ENCODE measurements at places on chromosomes 6 and 20.
A peak's percentile ranks its signal among the peaks of the same experiment; 100 is the strongest.

GRCh38 chr20:53303413-53303760 lies 290.3 kb downstream of the ZNF217 start:
- no peak for DNase-seq

- DNase-seq = no peak
Measured at GRCh38 chr20:14832630-14833029, 495.2 kb upstream of the FLRT3 start.

DNA sequence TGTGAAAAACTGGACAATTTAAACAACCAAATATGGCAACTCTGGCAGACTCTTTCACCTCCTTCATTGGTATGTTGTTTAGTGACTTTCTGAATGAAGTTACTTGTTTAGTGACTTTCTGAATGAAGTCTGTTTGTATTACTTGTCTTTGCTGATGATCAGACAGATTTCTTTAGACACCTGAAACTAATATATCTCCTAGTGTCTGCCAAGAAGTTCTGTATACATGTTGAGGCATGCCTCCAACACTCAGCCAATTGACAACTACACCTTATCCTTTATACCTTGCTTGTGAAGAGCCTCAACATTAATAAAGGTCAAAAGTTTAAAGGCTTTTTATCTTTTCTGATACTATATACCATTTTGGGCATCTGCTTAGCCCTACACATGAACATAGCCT lies 725.4 kb upstream of the EPHA7 start:
- DNase-seq = no peak

GRCh38 chr6:153192943-153193885 lies 62.1 kb upstream of the RGS17 start:
- no peak for DNase-seq

DNA sequence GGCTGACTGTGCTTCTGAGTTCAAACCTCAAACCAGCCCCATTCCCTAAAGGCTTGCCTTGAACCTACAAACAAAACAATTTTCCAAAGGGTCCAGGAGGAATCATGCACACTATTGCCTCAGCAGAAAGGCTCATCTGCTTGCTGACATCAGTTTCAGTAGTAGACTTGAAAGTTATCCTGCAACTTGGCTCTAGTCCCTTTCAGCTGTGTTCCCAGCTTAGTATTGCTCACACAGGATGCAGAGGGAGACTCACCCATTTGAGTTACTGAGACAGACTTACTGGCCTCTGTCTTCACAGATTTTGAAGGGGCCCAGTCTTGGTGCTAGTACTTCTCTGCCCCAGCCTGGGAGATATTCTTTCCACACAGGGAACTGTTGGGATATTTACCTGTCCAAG lies 38.5 kb upstream of the TFB1M start:
- no peak for DNase-seq

GRCh38 chr6:52517502-52518278 lies 59.2 kb downstream of the TRAM2 start:
- DNase-seq = no peak

- no peak for DNase-seq
Measured at GRCh38 chr20:14478126-14478525, 140.7 kb upstream of the FLRT3 start.

- no peak for DNase-seq
Measured at GRCh38 chr6:157635388-157636244, 187.4 kb upstream of the SNX9 start.

DNA sequence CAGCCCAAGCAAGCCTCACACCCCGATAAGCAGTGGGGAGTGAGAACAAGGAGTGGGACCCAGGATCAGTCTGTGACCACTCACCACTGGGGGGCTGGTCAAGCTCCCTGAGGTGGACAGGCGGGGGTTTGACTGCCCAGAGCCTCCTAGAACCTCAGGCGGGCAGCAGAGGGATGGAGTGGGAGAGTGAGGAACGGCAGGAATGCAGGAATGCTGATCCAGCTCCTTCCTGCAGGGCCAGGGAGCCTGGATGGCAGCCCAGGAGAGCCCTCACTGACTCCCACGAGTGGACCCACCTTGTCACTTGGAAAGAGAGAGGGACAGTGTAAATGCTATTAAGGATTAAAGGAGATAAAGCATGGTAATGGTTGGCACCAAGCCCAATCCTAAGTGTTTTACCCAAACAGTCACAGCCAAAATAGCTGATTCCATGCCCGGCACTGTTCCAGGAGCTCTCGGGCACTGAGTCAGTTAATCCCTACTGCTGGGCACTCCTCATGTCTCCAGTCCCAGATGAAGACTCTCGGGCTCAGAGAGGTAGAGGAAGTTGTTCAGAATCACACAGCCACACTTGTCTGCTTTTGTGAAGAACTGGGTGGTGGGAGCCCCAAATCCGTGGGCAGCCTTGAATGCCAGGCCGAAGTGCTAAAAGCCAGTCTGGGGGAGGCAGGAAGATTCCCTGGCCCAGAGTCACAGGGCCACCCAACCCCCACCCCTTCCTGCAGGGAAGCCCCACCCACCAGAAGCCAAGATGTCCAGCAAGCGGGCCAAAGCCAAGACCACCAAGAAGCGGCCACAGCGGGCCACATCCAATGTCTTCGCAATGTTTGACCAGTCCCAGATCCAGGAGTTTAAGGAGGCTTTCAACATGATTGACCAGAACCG lies 3.1 kb downstream of the MYL9 start:
- DNase-seq = peak; percentile 89

DNA sequence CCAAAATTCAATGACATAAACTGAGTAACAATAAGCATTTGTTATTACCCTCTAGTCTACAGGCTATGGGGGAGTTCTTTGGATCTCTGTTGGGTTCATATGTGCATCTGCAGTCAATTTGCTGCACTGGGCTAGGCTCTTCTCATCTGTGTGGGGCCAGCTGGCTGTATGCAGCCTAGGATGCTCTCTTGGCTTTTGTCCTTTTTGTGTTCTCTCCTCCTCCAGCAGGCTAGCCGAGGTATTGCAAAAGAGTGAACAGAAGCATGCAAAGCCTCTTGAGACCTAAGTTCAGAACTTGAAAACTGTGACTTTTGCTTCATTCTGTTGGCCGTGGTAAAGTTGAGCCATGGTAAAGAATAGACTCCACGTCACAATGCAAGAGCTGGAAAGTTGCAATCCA lies 62.8 kb upstream of the FOXO3 start:
- no peak for DNase-seq

DNA sequence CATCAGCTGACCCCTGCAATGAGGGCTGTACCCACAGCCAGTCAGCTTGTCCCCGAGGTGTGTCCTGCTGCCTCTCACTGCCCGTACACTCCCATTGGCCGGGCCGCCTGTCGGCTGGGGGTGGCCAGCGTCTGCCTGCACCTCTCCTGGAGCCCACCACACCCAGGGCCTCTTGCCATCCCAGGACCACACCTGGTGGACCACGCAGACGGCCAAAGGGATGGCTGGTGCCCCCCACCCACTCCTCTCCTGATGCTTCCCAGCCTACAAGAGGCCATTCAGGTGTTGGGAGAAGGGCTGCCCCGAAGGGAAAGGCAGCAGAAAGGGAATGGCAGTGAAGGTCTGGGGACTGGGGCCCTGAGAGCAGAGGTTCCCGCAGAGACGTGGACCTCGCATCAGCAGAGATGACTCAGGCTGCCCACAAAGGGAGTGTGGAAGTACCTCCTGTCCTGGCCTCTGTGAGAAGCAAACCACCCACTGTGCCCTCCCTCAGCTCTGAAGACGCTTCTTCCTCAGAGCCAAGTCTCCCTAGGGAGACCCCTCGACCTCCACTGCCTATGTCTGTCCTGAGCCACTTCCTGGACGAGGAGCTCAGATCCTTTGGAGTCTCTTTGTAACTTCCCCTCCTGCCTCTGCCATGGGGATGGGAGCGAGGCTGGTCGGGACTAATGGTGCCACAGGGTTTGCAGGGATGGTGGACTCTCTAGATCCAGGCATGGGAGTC lies 60.9 kb downstream of the PYGB start:
- DNase-seq = no peak

GRCh38 chr6:107115695-107116327 lies 496 bp upstream of the BEND3 start:
- DNase-seq = peak; percentile 67

DNA sequence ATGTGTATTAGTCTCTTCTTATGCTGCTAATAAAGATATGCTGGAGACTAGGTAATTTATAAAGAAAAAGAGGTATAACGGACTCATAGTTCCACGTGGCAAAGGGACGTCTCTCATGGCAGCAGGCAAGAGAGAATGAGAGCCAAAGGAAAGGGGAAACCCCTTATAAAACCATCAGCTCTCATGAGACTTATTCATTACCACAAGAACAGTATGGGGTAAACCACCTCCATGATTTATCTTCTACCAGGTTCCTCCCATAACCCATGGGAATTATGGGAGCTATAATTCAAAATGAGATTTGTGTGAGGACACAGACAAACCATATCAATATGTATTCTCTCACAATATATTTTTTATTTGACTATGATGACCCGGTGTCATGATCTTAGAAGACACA lies 109.1 kb downstream of the UTRN start:
- DNase-seq = no peak

DNA sequence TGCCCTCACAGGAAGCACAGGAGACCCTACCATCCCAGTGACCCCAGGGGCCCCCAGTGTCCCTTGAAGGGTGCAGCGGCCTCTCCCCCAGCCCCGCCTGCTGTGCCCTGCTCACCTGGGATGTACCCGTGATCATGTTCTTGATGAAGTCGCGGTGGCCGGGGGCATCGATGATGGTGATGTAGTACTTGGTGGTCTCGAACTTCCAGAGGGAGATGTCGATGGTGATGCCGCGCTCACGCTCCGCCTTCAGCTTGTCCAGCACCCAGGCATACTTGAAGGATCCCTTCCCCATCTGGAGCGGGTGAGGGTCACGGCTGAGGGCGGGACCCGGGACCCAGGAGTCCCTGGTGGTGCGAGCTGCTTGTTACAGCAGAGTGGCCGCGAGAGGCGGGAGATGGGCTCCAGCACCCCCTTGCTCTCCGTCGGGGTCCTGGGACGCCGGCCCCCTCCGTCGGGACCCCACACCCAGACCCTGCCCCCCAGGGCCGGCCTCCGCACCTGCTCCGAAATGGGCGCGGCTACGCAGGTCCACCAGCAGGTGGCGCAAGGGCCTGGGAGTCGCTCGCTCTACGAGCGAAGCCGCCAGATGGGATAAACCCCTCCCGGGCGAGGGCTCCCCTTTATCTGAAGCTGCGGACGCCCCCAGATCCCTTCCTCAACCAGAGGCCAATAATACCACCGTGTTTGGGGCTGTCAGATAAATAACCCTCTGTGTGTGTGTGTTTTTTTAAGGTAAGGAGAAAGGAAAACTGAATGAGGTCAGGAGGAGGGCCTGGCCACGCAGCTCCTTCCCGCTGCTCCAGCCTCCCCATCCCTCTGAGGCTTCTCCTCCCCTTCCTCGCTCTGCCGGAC lies 2.9 kb downstream of the EEF1A2 start:
- no peak for DNase-seq

GRCh38 chr20:33915726-33916331 lies 77.9 kb upstream of the RALY start:
- no peak for DNase-seq

GRCh38 chr6:102619585-102619984 lies 1226.1 kb downstream of the GRIK2 start:
- DNase-seq = peak; percentile 19

GRCh38 chr6:138430361-138431145 lies 26.5 kb downstream of the HEBP2 start:
- no peak for DNase-seq

GRCh38 chr20:63597651-63598478 lies 23.8 kb upstream of the HELZ2 start:
- no peak for DNase-seq

- no peak for DNase-seq
Measured at GRCh38 chr20:40319056-40319455, 370.0 kb downstream of the MAFB start.

GRCh38 chr20:33824852-33825251 lies 13.7 kb downstream of the CHMP4B start:
- DNase-seq = no peak

All from NCI-H2029 treated with DMSO at 0.1 percent for 48 hours (cell line).